A549 treated with CORT108297 at 1 μM for 4 hours (cell line): ENCODE measurements at places on chromosomes 12 and 14. TPM values are rescaled to one million over a fixed set of nuclear protein-coding genes. Genes with fewer than 3 reads are reported as not detected.

LRIG3 gene
- 4.4 to 6.3 TPM (median 5.8 TPM) in 5 replicates for total RNA-seq

PDZRN4 gene
- not detected in 5 replicates for total RNA-seq

PTPN6 gene
- 9.3 to 14.3 TPM (median 12.6 TPM) in 5 replicates for total RNA-seq

GRIP1 gene
- total RNA-seq, result 2.2 to 5.4 TPM (median 3.5 TPM) in 5 replicates

ERBB3 gene
- 1.0 to 1.8 TPM (median 1.6 TPM) in 5 replicates for total RNA-seq

AICDA gene
- total RNA-seq, result 0.05 to 0.13 TPM (median 0.11 TPM) in 4 of 5 replicates, not detected in the other

TMPRSS12 gene
- total RNA-seq, result not detected in 5 replicates

PTCSC3 gene
- total RNA-seq, result not detected in 5 replicates

TMEM132D gene
- not detected in 5 replicates for total RNA-seq

KLRK1 gene
- total RNA-seq, result 0.08 TPM in 1 of 5 replicates, not detected in the others

GYS2 gene
- 0.07 TPM in 1 of 5 replicates, not detected in the others for total RNA-seq

OR2AP1 gene
- total RNA-seq, result not detected in 5 replicates

HCAR3 gene
- 0.06 to 0.22 TPM (median 0.08 TPM) in 5 replicates for total RNA-seq

GLIPR1L1 gene
- not detected in 5 replicates for total RNA-seq

MDP1 gene
- total RNA-seq, result 30.3 to 32.5 TPM (median 31.5 TPM) in 5 replicates

CLEC6A gene
- total RNA-seq, result not detected in 5 replicates

ALDH1L2 gene
- total RNA-seq, result 2.3 to 3.6 TPM (median 3.2 TPM) in 5 replicates

SLCO1C1 gene
- not detected in 5 replicates for total RNA-seq

C12orf42 gene
- total RNA-seq, result not detected in 5 replicates

SLC5A8 gene
- total RNA-seq, result not detected in 5 replicates
